ENCODE measurements at places on chromosomes 3 and 15.

DNA sequence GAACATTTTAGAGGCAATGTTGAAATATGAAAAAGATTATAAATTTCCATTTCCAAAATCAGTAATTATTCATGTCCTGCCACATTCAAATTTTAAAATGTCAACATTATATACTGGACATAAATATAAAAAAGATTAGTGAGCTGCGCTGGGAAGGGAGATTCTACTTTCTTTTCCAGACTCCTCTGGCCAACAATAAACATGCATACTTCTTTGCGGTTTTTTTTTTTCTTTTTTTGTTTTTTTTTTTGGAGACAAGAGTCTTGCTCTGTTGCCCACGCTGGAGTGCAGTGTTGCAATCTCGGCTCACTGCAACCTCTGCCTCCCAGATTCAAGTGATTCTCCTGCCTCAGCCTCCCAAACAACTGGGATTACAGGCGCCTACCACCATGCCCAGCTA lies 105.5 kb downstream of the ADAM10 start:
- DNase-seq: no peak

DNA sequence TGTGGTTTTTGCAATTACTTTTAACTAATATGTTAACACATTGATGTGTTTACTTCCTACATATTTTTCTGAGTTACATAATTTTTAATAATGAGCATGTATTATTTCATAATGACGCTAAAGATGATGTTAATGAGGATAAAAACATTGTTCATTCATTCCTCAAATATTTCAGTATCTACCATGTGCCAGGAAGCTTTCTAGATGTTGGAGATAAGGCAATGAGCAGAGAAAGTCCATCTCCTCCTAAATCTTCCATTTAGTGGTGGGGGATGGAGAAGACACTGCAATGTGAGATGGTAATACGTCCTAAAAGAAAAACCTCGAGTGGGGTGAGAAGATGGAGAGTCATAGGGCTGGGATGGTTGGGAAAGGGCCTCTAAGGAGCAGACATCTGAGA lies 132.7 kb downstream of the MYLK start:
- no peak for DNase-seq

DNA sequence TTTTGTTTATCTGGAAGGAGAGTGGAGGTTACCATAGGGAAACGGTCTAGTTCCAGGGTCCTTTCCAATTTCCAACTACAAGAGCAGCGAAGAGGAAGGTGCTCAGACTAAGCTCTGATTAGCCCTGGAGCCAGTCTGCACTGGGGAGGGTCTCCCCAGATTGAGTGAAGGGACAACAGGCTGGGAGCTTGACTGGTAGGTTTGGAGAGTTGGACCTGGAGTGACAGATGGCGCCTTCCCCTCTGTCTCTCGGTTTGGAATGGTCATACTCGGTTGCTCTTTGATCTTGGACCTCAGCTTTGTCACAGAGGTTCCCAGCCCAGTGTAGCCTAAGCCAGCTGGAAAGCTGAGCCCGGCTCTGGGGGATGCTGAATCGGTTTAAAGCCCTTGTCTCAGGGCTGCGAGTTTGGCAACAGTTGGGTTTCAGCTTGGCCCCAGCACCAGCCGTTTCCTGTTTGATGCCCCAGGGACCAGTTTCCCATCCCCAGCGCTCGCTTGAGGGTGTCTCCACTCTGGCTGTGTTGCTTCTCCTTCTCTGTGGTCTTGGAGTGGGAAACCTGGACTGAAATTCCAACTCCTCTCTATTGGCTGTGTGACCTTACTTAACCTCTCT lies 53.1 kb upstream of the ULK4 start:
- DNase-seq: peak; percentile 70

DNA sequence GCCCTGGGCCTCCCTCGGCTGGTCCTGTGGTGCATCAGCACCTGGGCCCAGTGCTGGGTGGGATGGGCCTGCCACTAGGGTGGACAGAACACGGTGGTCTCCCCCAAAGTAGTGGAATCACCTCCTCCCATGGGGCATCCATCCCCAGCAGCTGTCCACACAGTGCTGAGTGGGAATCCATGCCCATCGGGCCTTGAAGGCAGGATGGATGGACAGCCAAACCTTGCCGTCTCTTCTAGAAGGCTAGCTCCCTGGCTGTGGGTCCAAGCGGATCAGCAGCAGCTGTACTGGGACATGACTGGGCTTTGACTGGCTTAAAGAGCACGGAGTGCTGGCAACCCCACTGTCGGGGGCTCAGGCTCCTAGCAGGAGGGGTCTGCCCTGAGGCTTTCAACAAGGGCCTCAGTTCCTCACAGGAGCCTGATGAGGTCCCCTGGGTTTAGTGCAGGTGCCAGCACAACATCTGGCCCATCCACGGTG lies 123.9 kb downstream of the DNAJB8 start:
- no peak for DNase-seq

DNA sequence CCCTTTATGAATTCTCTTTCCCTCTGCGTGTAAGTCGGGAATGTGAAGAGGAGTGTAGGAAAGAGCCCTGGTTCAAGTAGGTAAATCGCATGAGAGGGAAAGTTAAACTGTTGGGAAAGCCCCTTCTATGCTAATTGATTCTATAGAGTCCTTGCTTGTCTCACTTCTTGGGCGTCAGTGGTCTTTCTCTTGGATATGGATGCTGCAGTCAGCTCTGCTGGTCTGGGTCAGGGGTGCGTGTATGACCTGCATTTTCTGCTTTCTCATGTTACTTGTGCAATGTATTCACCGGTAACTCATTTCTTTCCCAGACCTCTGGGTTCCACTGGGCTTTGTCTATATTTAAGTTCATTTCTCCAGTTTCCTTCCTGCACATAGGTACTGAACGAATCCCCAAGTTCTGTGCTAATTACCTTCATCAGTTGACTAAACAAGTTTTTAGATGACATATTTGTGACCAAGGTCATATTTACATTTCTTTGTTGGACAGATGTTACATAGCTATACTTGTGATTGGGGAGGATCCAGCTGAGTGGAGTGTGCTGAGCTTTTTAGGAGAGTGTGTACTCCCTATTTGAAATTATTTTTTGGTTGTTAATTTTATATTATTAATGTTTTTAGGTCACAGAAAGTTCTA lies 1.4 kb downstream of the SETD5 start:
- DNase-seq: peak; percentile 58

DNA sequence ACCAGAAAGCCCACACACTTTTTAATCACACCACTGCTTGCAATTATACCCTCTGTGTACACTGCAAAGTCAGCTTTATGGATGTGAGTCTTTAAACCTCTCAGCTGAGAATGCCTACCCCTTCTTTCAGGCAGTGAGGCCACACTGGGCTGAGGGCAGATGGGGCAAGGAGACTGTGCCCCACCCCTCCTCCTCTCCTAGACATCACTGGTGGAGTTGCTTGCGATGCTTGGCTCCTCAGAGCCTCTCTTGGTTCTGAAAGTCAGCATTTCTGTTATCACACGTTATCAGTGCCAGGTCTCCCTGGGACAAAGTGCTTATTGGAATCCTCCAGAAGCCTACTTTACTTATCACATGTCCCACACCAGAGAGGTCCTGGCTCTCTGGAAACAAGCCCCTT lies 128.2 kb downstream of the ZNF621 start:
- no peak for DNase-seq

- no peak for DNase-seq
Measured at GRCh38 chr3:109339197-109339596, 1.9 kb upstream of the DPPA4 start.

- DNase-seq: no peak
Measured at GRCh38 chr3:55855311-55855710, 368.2 kb upstream of the WNT5A start.

Measured in GM12865 (cell line).